ENCODE measurements at places on chromosomes 16 and 17.

GRCh38 chr16:83717814-83718213 lies 90.0 kb upstream of the HSBP1 start:
- DNase-seq, result peak; percentile 52

DNA sequence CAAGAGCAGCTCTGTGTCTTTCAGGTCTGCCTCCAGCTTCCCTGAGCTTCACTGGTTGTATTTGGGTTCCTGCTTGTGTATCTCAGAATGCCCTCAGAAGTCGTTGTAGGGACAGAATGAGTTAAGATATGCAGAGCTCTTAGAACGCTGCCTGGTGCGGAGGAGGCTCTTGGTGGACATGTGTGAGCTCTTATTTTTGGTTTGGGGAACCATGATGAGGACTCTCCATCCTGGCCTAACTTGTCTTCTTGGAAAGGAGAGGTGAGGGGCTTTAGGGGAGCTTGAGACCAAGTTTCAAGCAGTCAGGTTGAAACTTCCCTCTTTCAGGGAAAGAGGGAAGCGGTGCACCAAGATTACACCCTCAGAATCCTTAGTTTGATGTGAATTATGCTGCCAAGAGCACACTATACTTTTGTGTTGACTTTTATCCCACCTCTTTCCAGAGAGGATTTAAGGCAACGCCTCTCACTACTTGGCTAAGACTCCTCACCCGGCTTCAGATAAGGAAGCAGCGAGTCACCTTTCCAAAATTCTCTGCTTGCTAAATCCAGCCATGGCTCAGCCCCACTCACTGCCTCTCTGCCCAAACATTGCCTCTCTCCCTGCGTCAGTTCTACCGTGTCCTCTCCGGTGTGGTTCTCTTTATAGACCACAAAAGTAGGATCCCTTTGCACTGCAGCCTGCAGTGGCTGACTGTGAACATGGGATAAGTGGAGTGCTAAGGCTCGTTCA lies 12.7 kb downstream of the CDK5RAP3 start:
- no peak for DNase-seq

GRCh38 chr17:55327225-55328088 lies 62.7 kb downstream of the HLF start:
- no peak for DNase-seq

GRCh38 chr17:81608082-81608481 lies 28.8 kb downstream of the NPLOC4 start:
- no peak for DNase-seq
